ENCODE measurements at places on chromosomes 3 and 15.

- DNase-seq, result no peak
Observed at GRCh38 chr15:52518487-52519371, 10.0 kb downstream of the MYO5A start.

DNA sequence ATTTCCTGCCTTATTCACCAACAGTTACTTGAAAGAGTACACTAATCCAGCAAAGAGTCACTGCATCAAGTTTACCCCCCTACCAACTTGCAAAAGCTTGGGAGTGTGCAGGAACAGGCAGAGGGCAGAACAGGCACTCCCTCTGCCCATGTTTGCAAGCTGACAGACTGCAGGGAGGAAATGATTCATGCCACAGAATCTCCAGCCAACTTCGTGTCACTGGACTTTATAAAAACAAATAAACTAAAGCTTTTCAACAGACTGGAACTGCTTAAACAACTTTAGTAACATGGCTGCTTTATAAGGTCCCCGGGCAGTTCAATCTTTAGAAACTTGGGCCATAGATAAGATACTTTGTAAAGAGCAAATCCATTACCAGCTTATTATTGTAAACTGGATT is 129.5 kb downstream of the THRB start:
- DNase-seq, result no peak

GRCh38 chr3:4754180-4755086 is 224.8 kb upstream of the BHLHE40 start:
- no peak for DNase-seq

GRCh38 chr3:73504239-73504638 is 120.5 kb downstream of the PDZRN3 start:
- no peak for DNase-seq

GRCh38 chr3:15681668-15682067 is 80.1 kb downstream of the BTD start:
- DNase-seq, result no peak

DNA sequence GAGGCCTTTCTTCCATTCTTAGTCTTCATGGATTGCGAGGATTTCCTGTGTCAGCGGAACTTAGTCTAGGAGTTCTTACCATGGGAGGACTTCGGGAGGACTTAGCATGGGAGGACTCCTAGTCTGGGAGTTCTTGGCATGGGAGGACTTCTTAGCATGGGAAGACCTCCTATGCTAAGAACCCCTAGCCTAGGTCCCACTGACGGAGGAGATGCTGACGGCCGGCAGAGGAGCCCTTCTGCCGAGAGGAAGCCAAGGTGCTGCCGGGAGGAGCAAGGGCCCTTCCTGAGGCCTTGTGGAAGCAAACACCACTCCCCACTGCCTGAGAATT is 35.6 kb upstream of the LDHAL6B start:
- no peak for DNase-seq

DNA sequence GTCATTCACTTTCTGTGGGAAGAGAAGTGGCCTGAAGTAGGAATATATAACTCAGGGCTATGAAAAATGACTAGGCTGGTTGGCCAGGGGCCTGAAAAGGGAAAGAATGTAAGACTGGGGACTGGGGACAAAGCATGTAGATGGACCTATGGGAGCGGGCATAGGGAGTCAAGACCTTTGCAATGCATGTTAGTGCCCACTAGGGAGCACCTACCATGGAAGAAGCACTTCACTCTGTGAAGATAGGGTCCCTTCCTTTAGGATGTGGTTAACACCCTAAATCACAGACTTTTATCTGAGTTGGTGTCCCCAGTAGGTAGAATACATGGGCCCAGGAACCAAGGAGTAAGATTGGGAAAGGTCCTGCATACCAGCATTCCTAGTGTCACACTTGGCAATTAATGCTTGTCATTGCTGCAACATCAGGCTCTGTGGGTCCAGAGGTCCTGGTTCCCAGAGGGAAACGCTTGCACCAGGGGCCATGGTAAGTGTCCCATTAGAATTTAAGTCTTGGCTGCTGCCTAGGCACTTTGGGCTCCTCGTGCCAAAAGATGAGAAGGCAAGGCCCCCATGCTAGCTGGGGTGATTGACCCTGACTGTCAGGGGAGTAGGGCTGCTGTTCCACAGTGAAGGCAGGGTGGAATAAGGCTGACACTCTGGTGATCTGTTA is 79.6 kb downstream of the CRYGS start:
- DNase-seq, result no peak

DNA sequence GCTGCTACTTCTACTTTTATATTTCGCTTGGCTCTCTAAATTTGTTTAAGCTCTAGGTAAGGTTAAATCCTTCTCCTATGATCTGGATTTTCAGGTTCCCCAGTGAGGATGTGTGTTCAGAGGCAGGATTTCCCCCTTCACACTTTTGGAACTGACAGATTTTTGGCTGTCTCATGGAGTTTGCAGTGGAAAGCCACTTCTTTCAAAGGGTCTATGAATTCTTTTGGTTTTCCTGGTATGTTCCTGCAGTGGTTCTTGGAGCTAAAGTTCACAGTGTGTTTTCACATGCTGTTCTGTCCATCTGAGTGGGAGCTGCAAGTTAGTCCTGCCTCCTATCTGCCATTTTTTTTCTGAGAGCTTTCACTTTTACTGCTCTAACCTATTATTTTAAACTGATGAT is 21.6 kb upstream of the TIGIT start:
- DNase-seq, result no peak

- no peak for DNase-seq
Observed at GRCh38 chr3:197298945-197299854, 788 bp upstream of the DLG1 start.

- peak; percentile 29 for DNase-seq
Observed at GRCh38 chr15:50876989-50877360, 31.5 kb upstream of the AP4E1 start.

DNA sequence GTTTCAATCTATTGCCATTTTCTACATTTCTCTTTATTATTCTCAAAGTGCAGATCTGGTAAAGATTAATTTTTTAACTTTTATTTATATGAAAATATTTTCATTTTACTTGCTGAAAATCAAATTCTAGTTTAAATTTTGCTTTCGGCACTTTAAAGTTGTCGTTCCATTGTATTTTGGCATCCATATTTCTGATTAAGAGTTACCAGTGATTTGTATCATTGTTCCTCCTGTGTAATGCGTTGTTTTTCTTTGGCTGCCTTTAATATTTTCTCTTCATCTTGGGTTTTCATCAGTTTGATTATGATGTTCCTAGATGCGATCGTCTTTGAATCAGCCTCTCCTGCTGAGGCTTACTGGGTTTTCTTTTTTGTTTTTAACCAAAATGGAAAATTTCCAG is 97.3 kb downstream of the SPATA16 start:
- DNase-seq, result no peak

DNA sequence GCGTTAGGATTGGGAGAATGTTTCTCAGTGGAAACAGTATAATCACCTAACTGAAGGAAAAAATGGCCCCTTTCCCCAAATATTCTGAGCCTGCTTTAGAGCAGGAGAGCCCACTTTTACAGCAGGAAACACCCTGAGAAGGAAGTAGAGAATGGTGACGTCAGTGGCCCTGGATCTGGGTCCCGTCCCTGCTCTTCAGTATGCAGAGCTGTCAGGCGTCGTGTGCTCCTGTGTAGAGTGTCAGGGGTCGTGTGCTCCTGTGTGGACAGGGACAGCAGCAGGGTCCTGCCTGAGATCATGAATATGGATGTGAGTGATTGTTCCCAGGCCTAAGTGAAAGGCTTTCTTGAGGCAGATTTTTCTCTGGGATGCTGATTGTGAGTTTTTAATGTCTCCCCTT is 45.2 kb downstream of the CGNL1 start:
- no peak for DNase-seq

DNA sequence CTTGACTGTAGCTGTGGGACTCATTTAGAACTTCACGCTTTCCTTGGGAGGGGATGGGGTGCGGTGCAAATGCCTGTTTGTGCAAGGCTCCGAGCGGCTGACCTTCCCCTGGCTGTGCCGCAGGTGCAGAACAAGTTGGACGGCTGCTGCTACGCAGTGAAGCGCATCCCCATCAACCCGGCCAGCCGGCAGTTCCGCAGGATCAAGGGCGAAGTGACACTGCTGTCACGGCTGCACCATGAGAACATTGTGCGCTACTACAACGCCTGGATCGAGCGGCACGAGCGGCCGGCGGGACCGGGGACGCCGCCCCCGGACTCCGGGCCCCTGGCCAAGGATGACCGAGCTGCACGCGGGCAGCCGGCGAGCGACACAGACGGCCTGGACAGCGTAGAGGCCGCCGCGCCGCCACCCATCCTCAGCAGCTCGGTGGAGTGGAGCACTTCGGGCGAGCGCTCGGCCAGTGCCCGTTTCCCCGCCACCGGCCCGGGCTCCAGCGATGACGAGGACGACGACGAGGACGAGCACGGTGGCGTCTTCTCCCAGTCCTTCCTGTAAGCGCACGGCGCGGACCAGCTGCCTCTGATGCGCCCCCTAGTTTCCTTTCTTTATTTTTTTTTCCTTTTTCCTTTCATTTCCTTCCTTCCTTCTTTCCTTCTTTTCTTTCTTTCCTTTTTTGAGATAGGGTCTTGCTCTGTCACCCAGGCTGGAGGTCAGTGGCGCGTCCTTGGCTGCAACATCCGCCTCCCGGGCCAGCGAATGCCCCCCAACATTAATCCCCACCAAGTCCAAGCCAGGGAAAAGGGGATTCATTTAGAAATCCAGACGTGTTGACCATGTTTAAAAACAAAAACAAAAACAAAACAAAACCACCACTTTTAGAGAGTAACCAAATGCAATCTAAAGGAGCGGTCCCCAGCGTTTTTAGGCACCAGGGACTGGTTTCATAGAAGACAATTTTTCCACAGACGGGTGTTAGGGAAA is 42.7 kb downstream of the EIF2AK4 start:
- DNase-seq, result no peak

DNA sequence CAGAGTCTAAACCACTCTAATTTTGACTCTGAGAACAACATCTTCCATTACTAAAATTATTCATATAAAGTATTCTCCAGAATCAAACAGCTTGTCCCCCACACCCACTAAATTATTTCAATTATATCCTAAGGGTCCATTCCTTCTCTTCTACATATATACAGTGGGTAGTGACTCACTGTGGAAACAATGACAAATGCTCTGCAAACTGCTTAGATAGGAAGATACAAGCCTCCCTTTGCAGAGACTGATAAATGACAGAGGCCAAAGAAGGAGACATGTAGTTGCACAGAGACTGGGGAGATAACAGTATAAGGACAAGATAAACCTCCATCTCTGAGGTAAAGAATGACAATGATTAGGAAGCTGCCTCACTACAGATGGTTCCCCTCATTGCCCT is 1087.4 kb downstream of the AGBL1 start:
- DNase-seq, result no peak

- no peak for DNase-seq
Observed at GRCh38 chr3:13638927-13639326, 90.0 kb downstream of the FBLN2 start.

- no peak for DNase-seq
Observed at GRCh38 chr15:50050986-50051743, 67.9 kb downstream of the ATP8B4 start.

- no peak for DNase-seq
Observed at GRCh38 chr3:42442640-42443039, 32.2 kb upstream of the LYZL4 start.

DNA sequence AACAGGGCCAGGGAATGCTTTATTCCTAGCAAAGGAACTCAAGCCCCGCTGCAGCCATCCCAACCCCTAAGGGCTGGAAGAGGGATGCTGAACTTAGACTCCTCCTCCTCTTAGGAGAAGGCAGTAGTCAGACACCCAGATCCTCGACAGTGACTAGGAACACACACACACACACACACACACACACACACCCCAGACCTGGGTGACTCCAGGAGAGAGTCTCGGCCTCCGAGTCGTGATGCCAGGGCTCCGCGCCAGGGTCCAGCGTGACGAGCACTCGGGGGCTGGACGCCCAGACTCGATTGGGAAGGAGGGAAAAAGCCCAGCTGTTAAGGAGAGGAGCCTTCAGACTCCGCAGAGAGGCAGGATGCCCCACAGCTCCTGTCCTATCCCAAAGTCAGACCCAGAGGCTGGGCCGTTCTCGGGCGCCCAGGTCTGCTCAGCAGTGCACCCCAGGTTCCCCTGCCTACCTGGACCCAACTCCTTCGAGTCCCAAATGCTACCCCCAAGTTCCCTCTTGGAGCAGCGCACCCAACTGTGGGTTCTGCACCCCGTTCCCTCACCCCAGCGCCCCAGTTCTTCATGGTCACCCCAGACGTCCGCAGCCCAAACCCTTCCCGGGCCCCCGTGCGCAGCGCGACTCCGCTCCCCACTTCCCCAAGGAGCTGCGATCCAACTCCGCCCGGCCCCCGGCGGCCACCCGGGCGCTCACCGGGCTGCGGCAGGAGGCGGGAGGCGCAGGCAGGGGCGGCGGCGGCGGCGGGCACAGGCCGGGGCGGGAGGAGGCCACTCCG is 421 bp downstream of the BMF start:
- DNase-seq, result no peak

DNA sequence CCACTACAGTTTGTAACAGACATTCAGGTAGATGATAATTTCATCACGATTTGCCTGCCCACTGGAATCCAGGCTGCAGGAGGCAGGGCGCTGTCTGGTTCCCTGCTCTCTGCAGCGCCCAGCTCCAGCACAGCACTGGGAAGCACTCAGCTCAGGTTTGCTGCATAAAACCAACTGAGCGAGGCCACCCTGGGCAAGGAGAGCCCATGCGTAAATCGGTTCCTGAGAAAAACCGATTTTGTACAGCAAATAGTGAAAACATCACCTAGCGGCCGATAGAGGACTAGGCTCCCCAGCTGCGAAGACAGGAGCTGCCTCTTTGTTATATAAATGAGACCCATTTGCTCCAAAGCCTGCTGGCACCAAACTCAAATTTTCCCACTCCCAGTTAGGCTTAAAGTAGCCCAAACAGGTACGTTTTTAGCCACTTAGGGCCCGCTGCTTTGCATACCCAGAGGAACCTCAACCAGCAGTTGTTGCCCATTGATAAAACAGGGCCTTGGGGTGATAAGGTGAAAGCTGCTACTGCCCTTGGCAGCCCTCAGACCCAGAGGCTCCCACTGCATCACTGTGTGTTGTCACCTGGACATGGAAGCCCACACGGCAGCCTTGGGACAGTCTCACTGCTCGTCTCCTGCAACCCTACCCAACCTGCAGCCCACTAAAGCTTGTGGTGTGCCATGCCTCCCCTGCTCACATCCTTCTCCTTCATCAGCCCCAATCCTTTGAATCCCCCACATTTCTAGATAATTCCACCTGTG is 47.5 kb downstream of the ALDH1L1 start:
- no peak for DNase-seq

DNA sequence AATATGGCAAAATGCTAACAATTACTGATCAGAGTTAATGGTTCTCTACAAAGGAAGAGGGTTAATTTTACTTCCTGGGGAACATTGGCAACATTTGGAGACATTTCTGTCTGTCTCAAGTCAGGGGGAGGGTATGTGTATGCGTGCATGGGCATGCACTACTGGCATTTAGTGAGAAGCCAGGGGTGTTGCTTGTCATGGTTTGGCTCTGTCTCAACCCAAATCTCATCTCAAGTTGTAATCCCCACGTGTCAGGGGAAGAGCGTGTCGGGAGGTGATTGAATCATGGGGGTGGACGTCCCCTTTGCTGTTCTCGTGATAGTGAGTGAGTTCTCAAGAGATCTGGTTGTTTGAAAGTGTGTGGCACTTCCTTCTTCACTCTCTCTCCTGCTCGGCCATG is 28.3 kb upstream of the TNIK start:
- no peak for DNase-seq

Measured in stimulated activated CD4-positive, alpha-beta T cell treated with anti-CD3 and anti-CD28 coated beads, Interleukin-1b, Interleukin-23, amount 100 ng/mL, for 1 hour (primary cell).